Stimulated activated CD4-positive, alpha-beta T cell treated with anti-CD3 and anti-CD28 coated beads, TNF-alpha, amount 100 ng/mL, for 1 hour (primary cell): ENCODE measurements at places on chromosomes 2 and 18.

DNA sequence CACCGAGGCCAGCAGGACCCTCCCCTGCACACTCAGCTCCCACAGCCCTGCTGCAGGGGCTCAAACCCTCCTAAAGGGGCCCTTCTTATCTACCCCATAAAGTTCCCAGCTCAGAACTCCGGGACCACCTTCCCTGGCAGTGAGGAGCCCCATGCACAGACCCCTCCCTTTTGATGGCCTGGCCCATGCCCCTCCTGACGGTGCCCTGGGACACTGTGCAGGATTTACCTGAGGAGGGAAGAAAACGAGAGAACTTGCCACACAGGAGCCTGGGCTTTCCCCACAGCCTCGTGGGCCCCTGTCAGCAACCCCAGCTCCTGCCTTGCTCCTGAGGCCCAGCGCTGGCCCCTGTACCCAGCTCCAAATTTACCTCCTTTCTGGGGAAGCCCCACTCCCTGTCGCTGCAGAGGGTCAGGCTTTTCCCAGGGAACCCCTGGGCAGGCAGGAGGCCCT, 206.3 kb upstream of the SALL3 start:
- no peak for DNase-seq

DNA sequence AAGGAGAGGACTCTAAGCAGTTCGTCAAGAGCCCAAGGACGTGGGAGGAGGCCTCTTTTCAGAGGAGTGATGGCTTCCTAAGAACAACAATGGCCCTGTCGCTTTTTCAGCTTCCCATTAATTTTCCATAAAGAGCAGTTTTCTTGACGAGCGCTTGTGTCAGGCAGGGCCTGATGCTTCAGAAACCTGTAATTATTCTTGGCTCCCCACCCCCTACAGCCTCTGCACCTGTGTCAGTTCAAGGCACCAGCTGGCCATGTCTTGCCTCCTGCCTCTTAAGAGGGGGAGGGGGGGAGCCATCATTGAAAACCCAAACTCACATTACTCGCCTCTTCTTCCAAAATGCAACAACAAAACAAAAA, 32.3 kb downstream of the KLF7 start:
- DNase-seq = no peak

GRCh38 chr2:211823886-211824479, 714.6 kb downstream of the ERBB4 start:
- no peak for DNase-seq

DNA sequence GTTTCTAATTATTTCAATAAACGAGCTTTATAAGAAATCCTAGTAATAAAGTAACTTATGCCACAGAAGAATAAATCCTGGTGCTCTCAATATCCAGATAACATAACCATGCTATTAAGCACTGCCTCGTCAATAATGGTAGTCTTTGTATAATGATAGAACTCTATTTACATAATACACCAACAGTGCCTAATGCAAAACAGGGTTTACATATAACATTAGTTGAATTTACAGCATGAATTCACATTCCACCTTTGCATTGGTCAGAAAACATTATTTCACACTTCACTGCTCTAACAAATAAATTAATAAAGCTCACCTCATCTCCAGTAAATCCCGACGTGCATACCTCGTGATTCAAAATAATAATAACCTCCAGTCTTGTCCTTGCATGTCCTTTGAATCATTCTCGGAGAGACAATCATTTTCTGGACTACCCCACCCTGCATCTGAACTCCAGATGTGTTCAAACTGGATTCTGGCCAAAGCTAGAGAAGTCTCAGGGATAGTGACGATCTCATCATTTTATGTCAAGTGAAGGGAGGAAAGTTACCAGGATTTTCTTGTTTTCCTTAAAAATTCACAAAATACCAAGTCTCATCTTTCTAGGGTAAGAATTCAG, 189.2 kb downstream of the NCKAP5 start:
- no peak for DNase-seq

DNA sequence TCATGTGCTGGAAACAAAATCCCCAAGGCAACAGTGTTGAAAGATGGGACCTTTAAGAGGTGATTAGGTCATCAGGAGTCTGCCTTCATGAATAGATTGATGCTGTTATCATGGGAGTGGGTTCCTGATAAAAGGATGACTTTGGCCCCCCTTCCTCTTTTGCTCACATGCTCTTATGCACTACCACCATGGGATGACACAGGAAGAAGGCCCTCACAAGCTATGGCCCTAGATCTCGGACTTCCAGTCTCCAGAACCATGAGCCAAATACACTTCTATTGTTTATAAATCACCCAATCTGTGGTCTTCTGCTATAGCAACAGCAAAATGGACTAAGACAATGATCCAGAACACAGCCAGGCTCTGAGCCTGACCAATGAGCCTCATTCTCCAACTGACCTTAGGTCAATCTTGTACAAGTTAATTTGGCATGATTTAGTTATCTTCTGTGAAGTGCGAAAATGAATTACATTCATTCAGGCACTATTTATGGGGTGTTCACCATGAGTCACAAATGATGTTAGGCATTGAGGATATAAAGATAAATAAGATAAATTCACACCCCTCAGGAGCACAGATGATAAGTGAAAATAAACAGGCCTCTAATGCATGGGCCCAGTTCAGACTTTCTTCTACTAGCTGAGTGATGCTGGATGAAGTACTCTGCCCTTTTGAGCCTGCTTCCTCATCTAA, 37.7 kb upstream of the NT5C1B start:
- DNase-seq = no peak

DNA sequence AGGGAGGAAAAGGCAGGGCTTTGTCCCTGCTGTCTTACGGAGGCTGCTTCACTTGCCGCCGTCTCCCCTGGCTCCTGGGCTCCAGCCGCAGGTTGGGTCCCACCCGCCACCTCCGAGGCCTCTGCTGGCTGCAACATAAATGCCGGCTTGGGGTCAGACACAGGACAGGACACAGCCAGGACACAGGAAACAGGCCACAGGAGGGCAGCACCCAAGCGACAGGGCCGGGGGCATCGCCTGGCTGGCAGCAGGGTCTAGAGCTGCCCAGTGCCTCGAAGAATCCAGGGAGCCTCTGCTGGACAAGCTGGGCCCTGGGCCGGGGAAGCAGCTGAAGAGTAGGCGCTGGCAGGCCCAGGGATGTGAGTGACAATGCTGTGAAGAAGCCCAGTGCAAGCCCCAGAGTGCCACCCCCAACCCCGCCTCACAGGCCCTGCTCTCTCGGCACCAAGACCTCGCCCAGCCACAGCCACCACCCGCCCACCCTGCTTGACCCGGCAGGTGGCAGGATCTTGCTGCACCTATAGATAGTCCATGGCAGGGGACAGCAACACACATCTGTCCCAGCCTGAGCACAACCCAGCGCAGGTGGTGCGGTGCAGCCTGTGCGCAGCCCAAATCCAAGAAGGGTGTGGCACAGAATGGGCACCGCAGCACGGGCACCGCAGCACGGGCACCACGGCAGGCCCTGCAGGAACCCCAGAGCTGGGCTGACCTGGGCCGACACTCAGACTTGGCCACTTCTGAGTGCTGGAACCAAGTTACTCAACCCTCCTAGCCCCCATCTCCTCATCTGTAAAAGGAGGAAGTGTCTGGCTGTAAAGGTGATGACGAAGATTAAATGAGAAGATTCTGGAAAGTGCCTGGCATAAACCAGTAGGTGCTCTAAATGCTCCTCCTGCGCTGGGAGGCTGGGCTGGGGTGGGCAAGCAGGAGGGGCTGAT, 55.6 kb downstream of the BIN1 start:
- no peak for DNase-seq

GRCh38 chr2:177869209-177869608, 203.4 kb downstream of the PDE11A start:
- DNase-seq = no peak

DNA sequence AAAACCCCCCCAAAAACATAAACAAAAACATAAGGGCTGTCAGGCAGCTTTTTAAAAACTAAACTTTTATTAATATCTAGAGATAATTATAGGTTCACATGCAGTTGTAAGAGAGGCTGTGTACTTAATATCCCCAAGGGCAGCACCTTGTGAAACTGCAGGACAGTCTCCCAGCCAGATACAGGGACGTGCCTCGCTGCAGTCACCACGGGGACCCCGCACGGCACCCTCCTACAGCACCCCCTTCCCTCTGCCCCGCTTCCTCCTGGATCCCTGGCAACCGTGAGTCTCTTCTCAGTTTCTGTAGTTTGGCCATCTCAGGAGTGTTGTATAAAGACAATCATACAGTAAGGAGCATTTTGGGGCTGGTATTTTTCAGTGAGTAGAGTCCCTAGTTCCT, 6.8 kb upstream of the COLEC11 start:
- DNase-seq = no peak
